H4 (cell line): ENCODE measurements at places on chromosomes 3 and 15. TPM values are rescaled to one million over a fixed set of nuclear protein-coding genes. Genes with fewer than 3 reads are reported as not detected.

Gene SPTSSB
- not detected in 2 replicates for total RNA-seq

Gene RBP2
- not detected in 2 replicates for total RNA-seq

Gene MEX3B
- total RNA-seq: 2.2 and 4.3 TPM in 2 replicates

Gene SLCO2A1
- total RNA-seq: 0.02 and 0.06 TPM in 2 replicates

DNA sequence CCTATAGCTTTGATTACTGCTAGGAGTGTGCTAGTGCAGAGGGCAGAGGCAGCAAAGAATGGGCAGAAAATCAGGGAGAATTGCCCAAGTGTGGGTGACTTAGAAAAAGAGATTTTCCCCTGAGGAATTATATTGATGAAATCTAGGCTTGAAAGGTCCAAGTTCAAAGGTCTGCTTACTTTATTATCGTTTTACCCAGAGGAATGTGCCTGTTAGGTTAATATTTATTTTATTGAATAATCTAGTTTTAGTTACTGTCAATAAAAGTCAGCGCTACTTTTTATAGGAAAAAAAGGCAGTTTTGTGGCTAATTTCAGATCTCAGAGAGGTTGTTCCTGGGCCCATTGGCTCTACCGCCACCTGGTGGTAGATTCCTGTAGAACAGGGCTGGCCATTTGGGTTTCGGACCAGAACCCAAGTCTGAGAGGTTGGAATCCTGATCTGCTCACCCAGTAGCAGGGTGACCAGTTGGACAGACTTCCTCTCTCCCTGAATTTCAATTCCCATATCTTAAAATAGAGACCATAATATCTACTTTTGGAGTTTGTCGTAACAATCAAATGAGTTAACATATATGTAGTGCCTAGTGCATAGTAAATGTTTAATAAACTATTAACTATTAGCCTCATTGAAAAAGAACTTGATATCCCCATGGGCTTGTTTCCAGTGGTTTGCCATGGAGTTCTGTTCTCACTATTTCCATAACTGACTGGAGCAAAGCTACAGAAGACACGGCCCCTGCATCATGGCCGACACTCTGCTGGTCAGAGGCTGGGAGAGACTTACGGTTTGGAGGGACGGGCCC, 62.7 kb upstream of the ZNF148 start:
- DNase-seq: no peak

DNA sequence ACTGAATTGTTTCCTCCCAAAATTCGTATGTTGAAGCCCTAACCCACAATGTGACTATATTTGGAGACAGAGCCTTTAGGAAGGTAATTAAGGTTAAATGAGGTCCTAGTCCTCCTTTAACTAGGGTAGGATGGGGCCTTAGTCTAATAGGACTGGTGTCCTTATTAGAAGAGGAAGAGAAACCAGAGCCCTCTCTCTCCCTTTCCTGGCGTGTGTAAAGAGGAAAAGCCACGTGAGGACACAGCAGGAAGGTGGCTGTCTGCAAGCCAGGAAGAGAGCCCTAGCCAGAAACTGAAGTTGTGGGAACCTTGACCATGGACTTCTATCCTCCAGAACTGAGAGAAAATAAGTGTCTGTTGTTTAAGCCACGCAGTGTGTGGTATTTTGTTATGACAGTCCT, 94.3 kb downstream of the OXNAD1 start:
- no peak for DNase-seq

DNA sequence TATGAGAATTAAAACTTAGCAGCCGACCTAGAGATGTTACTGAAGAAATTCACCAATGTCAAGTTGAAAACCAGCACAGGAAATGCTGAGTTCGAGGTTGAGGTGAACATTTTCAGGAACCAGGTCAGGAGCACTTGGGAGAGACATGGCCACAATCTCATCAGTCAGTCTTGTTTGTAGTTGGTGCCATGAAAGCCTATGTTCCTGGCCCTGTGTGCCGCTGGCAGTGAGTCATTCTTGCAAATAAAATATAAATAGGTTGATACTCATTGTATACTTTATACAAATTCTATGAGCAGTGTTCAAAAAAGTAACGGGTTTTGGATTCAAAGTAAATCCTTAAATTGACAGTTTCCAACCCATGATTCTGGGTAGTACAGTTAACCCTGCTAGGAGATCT, 1.5 kb upstream of the FSIP1 start:
- no peak for DNase-seq

GRCh38 chr3:189269365-189269764, 97.6 kb downstream of the TPRG1 start:
- no peak for DNase-seq

DNA sequence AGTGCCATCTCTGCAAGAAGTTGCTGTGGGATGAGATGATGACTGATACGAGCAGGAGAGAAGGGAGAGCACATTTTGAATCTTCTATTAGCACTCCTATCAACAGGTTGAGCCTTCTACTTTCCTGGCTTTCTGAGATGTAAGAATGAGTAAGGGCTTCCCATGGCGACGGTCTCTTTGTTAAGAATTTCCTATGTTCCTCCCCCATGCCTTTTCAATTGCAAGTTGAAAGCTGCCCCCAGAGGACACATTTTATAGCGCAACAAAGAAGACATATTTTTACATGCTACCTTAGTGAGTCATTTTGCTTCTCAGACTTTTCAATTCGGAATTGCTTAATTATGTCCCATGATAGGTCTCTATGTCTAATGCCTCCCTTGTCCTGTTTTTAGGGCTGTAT, 71.3 kb upstream of the LRTM1 start:
- DNase-seq: peak; percentile 78

DNA sequence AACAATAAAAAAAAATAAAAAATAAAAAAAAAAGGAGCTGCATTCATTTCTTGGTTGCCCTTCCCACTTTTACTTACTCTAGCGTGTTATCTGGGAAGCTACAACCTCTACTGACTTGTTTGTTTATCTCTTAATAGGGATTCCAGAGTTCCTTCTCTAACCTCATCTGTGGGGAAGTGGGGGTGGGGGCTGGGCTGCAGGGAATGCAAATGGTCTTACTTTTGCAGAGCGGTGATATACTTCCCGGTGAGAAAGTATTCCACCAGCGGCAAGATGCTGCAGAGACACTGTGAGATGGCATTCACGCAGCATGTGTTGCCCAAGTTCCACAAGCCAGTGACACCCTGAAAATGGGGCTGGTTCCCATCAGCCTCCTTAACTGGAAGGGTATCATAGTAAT, 2.1 kb downstream of the USP50 start:
- DNase-seq: no peak

DNA sequence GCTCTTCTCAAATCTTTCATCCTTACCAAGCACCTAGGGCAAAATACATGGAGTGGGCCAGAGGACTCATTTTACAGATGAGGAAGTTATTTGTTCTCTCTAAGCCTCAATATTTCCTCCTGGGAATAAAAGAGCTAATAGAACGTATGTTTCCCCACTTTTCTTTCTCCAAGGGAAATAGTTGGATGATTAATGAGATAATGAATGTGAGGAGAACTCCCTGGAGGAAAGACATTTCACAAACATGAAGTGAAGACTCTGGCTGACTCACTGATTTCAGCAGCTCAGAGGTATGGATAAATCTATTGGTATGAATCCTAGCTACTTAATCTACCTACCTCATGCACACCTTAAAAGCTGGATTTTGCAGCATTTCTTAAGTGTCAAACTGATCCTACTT, 98.4 kb downstream of the ECT2 start:
- no peak for DNase-seq

GRCh38 chr3:134419214-134419959, 45.1 kb upstream of the AMOTL2 start:
- no peak for DNase-seq

DNA sequence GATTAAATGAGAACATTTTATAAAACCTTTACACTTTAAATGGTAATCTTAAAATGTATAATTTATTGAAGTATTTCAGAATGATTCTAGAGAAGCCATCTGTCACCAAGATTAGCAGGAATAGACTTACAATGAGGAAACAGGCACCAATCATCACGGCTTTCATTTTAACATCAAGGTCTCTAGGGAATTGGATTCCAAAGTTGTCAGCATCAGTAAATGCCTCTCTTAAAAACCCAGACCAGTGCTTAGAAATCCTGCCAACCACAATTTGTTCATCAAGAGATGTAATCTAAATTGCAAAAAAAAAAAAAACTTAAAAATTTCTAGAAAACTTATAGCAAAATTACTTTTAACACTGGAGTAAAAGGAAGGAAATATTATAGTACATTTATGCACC, 20.3 kb downstream of the PLSCR2 start:
- no peak for DNase-seq

- DNase-seq: no peak
Measured at GRCh38 chr15:42994546-42994945, 74.0 kb upstream of the TTBK2 start.

GRCh38 chr3:153927107-153927506, 194.1 kb upstream of the ARHGEF26 start:
- DNase-seq: peak; percentile 70

DNA sequence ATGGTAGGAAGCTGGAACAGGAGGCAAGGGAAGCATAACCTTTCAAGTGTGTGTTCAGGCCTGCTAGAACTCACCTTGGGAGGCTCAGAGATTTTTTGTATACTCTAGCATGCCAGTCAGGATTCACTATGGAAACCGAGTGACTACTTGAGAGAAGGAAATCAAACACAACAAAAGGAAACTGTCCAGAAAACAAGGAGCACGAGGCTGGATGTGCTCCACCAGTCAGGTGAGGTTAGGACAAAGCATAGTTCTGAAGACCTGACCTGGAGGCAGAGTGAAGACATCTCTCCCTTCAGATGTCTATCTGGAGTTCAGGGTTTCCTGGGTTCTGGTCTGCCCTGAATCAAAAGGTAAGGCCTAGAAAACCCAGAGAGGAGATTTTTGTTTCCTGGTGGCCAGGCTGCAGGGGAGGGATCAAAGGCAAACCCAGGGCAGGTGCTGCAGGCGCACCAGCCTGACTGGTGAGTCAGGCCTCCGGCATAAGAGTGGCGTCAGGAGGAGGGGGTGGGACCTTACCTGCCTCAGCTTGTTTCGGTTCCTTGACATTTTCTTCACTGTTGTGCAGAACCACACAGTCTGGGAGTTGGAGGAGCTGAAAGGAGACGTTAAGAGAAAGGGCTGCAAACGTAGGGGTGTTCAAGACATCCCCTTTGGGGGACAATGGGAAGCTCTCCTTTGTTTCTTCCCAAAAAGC, 52.2 kb upstream of the OSBPL11 start:
- DNase-seq: no peak

GRCh38 chr3:20352546-20353179, 166.7 kb upstream of the SGO1 start:
- no peak for DNase-seq

DNA sequence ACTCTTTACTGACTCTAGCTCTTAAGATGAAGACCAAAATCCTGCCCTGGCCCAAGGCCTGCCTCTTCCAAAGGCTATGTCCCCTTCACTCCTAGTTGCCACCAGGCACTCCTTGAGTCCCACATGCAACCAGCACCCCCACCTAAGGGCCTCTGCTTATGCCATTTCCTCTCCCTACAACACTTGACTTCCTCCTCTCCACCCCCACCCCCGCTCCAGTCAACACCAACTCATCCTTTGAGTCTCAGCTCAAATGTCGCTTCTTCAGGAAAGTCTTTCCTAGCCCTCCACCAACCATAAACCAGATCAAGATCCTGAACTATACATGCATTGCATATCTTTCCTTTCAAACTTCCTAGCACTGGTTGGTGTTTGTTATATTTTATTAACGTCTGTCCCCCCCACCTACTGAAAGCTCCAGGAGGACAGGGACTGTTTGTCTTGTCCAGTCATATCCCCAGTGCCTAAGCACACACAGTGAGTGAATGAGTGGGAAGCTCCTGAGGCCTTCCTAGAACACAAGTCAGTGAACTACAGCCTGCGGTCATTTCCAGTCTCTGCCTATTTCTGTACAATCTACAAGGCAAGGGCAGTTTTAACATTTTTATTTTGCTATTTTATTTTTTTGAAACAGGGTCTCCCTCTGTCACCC, 7.3 kb downstream of the TBC1D2B start:
- DNase-seq: no peak

DNA sequence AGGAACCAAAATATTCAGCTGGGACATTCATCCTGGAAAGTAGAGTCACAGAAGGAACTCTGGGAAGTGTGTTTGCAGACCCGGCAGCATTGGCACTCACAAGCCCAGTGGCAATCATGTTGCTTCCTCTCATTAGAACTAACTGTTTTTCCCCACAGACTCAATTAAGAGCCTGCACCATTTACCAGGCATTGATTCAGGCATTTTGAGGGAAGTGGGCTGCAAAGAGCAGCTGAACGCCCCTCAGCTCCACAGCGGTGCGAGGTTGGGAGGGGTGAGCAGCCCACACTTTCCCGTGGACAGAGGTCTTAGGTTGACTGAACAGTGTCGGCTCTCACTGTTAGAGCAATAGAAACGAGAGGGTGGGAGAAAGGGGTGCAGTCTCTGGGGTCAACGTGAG, 143.8 kb downstream of the STT3B start:
- no peak for DNase-seq

DNA sequence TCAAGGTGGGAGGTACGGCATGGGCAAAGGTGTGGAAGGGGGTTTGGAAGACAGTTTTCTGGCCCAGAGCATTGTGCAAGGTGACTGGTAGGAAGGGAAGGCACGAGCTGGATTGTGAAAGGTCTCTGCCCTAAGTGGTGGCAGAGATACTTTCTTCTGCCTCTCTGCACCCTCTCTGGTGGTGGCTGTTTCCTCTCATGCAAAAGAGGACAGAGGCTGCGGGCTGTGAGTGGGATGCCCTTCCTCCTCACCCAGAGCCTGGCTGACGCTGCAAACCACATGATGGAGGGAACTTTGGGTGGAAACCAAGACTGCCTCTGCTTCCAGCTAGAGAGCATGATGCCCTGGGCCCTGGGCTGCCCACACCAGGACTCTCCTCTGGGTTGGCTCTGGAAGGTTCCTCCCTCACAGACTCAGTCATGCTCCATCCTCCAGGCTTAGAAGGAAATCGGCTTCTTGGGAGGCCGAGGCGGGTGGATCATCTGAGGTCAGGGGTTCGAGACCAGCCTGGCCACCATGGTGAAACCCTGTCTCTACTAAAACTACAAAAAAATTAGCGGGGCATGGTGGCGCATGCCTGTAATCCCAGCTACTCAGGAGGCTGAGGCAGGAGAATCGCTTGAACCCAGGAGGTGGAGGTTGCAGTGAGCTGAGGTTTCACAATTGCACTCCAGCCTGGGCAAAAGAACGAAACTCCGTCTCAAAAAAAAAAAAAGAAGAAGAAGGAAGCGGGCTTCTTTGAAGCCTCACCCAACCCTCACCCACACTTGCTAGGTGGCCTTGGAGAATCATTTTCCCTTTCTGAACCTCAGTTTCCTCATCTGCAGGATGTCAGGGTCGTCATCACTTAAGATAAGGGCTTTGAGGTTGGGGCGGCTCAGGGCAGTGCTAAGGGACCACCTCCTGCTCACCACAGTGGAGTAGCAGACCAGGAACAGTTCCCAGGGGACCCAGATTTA, 8.3 kb downstream of the PSTPIP1 start:
- DNase-seq: no peak
